CD4-positive, alpha-beta T cell treated with Interleukin-4 for 1 hour (primary cell): ENCODE measurements at places on chromosomes 5 and 9.

DNA sequence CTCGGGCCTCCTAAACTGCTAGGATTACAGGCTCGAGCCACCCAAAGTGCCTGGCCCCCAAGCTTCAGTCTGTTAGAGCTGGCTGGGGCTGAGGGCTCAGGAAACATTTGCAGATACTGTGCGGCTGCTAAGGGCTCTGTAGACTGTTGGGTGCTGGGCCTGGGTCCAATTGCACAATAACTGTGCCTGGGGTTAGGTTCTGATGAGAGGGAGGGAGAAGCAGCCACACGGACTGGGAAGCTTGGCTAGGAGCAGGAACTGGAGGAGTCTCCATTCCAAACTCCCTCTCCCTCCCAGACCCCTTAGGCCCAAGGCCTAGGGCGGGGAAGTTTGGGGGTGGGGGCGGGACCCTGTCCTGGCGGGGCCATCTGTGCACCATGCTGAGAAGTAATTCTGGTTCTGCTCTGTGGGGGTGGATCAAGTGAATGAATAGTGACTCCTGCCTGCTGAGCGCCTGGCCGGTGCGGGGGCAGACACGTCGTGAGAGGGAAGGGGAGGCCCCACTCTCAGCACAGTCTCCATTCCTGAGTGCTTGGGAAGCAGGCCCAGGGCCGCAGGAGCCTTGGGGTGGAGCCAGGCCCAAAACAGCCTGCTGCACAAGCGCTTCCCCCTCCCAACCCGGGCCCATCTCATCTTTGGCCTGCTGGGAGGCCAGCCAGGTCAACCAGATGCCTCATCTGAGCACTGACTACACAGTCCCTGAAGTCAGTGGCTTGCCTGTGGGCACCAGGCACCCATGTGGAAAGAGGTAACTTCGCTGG, 1.5 kb downstream of the ASS1 start:
- DNase-seq, result no peak

DNA sequence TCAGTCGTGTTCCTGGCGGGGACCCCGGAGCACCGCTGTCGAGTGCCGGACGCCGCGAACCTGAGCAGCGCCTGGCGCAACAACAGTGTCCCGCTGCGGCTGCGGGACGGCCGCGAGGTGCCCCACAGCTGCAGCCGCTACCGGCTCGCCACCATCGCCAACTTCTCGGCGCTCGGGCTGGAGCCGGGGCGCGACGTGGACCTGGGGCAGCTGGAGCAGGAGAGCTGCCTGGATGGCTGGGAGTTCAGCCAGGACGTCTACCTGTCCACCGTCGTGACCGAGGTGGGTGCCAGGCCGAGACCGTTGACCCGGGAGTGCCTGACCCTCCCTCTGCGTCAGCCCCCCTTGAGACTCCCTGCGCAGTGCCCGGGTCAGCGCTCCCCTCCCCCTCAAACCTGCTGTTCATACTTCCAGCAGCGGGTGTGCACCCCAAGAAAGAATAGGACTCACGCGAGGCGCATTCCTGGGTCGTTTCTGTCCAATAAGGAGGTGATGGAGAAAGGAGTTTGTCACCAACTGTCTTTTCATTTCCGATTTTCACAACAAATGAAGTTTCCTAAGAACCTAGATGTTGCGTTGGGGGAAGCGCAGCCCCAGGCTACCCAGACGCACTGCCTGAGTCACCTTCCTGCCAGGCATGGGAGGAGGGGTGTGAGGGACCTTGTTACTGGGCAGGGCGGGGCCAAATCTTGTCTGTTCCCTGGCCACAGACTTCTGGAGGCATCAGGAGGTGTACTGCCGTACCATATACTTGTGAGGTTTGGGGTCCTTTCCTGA, 722 bp downstream of the SLC22A4 start:
- peak; percentile 87 for DNase-seq

GRCh38 chr5:82772281-82772680, 304.9 kb downstream of the TMEM167A start:
- DNase-seq, result no peak

- peak; percentile 20 for DNase-seq
Measured at GRCh38 chr5:88251048-88251711, 17.5 kb downstream of the TMEM161B start.

- peak; percentile 31 for DNase-seq
Measured at GRCh38 chr5:143554187-143554717, 150.8 kb upstream of the NR3C1 start.

DNA sequence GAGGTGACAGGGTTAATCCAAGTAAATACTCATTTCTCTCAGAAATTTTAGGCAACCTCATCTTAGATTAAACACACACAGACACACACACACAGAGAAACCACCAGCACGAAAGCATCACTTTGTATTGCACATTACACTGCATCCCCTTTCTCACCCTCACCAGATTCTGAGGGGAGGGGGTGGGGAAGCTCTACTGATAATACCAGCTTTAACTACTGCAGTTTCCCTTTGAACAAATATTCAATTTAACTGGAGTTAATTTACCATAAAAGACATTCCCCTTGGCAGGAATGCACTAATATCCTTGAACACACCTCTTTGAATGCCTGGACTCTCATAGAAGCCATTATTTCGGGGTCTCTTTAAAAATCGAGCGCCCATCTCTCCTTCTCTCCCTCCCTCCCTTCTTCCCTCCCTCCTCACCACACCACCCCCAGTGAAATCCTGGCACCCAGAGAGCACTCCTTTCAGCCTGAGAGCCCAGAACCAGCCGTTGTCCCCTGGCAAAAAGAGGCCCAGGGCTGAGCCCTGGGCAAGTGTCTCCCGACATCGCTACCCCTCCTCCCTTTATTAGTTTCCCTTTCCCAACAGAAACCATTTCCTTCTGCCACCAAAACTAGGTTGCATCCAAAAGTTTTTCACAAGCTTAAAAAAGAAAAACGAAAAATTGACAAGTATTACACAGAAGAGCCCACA, 2.8 kb upstream of the NFIB start:
- no peak for DNase-seq

DNA sequence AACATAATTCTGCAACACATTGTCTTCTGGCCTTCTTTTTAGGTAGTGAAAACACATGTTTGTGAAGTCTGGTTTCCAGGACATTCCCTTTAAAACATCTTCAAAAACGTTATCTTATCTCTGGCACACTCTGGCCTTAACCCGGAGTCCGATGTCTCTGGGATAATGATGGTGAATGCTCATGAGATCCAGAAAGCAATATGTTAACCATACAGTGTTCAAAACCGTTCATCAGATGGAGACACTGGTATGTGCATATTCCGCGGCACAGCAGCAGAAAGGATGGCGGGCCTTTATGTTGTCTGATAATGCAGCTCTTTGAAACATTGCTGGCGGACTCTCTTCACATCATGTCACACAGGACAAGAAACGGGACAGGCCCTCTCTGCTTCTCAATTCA, 605.2 kb downstream of the CCDC171 start:
- DNase-seq, result no peak

DNA sequence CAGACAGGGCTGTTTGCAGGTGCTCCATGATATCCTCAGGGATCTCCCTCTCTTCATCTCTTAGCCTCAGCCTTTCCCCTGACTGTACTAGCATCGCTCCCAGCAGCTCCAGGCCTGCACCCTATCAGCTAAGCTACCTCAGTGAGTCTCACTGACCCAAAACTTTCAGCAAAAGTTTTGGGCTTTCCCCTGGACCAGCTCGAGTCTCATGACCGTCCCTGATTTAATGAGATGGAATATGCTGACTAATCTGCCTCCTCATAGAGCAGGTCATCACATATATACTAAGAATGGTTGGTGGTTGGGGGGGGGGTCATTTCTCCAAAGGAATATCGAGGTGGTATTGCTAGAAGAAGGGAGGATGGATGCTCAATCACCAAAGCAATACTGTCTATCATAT, 151.5 kb downstream of the NR3C1 start:
- DNase-seq, result no peak

GRCh38 chr9:70816891-70817290, 304.5 kb downstream of the TRPM3 start:
- no peak for DNase-seq

DNA sequence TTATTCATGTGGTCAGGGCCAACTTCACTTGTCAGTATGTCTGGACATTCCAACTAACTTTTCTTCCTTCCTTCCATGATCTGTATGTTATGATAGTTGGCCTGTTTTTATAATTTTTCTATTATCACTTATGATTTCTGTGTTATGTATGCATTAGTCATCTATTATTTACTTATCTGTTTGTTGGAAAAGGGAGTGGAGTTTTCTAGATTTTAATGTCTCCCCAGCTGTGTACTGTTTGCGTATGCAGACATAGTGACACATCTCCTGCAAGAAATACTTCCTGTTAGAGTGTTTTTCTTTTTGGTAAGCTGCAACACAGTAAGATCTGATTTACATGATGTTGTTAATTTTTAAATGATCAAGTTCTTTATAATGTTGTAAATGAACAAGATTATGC, 8.7 kb upstream of the INSYN2B start:
- DNase-seq, result no peak

DNA sequence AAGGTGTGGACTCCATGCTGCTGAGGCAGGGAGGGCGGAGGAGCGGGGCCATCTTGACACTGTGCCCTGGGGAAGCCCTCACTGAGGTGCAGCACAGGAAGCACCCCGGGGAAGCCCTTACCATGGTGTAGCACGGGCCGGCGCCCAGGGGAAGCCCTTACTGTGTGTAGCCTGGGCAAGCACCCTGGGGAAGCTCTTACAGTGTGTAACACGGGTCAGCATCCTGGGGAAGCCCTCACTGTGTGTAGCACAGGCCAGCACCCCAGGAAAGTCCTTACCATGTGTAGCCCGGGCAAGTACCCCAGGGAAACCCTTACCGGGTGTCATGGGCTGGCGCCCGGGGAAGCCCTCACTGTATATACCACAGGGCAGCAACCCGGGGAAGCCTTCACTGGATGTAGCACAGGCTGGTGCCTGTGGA, 62.6 kb upstream of the ZNF354B start:
- no peak for DNase-seq

DNA sequence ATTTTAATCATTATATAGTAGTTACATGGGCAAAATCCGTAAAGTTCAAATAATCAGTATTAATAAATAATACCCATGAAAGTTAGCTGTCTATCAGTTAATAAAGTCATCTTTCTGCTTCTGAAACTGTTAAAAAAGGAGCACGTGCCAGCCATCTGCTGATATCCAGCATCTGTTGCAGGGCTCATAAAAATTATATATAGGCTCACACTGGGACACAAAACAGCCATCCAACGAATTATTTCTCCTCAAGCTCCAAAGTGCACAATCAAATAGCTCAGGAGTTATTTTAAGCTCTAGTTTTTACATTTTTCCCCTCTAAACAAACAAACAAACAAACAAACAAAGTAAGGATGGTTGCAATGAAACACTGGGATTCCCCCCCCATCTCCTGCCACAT, 48.3 kb downstream of the MRPS27 start:
- DNase-seq, result no peak

DNA sequence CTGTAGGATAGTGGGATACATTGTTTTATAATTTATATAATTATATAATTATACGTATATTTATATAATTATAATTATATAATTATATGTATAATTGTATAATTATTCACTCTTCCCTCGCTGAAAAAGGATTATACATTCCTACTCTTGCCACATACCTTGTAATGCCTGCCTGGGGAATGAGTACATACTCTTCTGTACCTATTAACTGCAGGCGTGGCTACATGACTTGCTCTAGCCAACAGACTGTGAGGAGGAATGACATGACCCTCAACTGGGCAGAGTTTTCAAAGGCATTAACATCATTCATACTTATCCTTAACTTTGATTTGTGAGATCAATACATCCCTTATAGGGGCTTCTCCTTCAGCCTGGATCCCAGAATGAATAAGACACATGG, 19.1 kb downstream of the ERMP1 start:
- DNase-seq, result no peak

GRCh38 chr5:79774171-79774854, 84.7 kb downstream of the CMYA5 start:
- DNase-seq, result no peak

DNA sequence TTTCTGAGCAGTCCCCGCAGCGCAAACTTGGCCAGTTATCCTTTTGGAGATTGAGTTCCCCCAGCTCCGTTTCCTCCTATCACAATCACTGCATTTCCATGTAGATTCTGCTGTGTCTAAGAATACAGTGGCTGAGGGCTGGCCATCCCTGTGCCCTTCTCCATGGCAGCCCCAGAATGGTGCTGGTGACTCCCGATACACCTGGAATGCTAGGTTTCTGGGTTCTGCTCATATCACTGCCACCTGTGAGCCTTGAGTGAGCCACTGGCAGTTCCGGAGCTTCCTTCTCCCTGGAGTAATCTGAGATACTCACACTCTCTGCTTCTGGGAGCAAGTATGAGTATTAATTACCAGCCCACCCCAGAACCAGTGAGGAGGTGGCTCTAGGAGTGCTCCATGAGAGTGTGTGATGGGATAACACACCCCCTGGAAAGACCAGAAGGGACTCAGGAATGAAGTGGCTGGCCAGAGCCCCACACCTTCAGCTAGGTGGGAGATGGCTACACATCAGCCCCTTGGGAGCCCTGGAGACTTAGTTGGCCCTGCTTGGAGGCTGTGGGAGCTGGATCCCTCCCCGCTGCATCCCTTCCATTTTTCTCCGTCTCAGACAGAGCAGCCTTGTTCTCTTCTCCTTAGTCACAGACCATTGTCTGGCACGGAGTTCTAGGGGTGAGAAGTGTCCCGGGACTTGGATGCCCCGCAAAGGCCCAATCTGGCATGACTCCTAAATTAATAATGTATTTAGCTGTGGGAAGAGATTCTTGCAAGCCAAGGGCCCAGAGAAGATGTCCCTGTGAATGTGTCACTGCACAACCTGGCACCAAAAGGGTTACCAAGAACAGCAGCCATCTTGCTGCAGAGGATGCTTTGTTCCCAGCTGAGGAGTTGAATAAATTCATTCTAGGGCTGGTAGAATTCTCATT, 4.9 kb downstream of the PCDHGC5 start:
- no peak for DNase-seq

- peak; percentile 10 for DNase-seq
Measured at GRCh38 chr9:27341545-27342294, 44.8 kb upstream of the EQTN start.

DNA sequence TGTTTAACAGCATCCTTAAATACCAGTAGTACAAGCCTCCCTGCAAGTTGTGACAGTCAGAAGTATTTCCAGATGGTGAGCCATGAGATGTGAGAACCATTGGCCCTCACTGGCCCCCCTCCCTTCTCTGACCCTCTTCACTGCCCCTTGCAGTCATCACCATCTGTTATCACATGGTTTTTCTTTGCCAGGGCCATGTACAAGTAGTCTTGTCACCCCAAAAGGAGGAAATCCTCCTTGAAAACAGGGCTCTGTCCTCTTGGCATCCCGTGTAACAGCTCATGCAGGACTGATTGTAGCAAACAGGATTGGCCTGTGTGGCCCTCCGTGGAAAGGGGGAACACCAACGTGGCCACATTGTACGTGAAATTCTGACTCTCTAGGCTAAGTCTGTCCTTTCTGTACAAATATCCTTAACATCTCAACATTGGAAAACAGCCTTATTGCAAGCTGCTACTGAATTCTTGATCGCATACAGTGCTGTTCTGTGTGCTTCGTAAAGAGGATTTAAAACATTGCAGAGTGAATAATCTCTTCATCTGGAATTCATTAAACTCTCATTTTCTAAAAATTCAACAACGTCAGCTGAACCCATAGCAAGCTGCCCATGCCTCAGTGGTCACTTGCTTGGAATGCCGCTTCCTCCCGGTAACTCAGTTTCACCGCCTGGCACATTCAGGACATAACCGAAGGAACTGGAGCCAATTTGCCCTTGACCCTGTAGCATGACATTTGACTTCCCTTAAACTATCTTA, 171.7 kb downstream of the ATPSCKMT start:
- DNase-seq, result no peak

GRCh38 chr9:135815830-135816650, 91.3 kb downstream of the CAMSAP1 start:
- no peak for DNase-seq
